Hematopoietic multipotent progenitor cell treated with erythropoietin and hydrocortisone succinate and interleukin-3 and kit ligand, for 6 days (in vitro differentiated cells): ENCODE measurements at places on chromosomes 12 and 14.

DNA sequence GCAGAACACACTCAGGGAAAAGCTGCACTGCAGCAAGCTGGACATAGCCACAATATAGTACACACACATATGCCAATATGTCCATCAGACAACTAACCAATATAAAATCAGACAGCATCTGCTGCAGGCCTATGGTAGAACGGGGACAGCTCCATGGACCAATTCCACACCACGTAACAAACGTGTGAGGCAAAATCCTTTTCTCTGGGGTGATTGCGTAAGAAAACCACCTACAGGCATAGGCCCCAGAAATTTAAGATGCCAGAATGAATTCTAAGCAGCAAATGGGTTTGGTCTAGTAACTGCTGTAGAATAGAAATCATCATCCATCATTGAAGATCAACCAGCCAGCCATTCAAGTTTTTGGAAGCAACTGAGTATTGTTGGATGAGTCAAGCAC lies 368.9 kb upstream of the TMPO start:
- no peak for DNase-seq

DNA sequence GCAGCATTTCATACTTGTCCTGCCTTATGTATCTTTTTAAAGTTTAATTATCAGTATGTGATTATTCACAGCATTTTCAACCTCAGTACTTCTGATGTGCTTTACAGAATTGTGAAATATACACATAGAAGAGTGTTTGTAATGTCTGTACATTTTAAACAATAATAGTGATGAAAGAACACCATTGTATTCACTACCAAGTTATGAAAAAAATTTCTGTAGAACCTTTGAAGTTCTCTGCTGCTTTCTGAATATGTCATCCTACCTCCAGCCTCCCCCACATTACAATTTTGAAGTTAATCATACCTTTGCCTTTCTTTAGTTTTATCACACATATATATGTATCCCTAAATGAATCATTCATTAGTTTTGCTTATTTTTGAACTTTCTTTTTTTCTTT lies 24.8 kb downstream of the FRMD6 start:
- no peak for DNase-seq

GRCh38 chr12:104055686-104056388 lies 5.8 kb upstream of the GLT8D2 start:
- no peak for DNase-seq

GRCh38 chr12:93427779-93428564 lies 13.8 kb downstream of the UBE2N start:
- DNase-seq = peak; percentile 42

DNA sequence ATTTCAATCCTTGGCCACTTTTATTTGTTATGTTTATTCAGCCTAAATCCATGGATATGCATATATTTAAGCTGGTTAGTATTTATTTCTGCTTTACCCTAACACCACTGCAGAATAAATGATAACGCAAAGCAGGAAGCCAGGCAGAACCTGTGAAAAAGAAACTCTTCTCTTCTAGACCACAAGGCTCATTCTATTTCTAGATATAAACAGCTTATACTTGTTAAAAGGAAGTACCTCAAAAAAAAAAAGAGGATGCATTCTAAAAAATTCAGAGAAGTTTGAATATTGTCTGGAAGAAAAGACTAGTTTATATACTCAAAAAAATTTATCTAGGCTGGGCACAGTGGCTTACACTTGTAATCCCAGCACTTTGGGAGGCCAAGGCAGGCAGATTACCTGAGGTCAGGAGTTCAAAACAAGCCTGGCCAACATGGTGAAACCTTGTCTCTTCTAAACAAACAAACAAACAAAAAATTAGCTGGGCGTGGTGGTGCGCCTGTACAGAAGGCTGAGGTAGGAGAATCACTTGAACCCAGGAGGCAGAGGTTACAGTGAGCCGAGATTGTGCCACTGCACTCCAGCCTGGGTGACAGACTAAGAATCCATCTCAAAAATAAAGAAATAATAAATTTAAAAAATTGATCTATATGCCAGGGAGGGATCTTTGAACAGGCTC lies 55.8 kb downstream of the GALNT4 start:
- peak; percentile 62 for DNase-seq

- no peak for DNase-seq
Observed at GRCh38 chr14:99626041-99626648, 18.8 kb upstream of the HHIPL1 start.

- no peak for DNase-seq
Observed at GRCh38 chr14:26963711-26964110, 365.9 kb upstream of the NOVA1 start.

DNA sequence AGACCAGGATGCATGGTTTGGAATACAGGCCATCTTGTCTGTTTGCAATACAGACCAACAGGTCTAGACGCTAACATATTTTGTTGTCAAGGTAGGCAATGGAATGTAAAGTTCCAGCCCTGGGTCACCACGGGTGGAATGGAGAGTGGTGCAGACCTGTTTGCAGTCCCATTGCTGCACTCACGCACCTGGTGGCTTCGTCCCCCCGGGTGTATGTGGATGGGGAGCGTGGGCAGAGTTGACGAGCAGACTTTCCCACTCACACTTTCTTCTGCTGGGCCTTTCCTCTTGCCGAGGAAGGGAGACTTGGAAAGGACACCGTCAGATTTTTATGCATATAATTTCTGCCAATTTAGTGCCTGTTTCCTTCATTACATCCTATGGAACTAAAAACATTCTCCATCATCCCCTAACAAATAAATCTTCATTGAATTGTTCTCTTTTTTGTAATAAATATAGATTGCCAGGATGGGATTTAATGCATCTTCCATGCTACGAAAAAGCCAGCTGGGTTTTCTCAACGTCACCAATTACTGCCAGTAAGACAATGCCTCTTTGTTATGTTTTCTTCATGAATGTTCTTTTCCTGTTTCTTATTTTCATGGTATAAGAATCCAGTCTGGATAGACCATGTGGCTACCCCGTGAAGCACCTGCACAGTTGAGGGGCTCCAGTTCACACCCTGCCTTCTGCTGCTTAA lies 15.2 kb downstream of the DCAF4 start:
- DNase-seq = no peak

- DNase-seq = no peak
Observed at GRCh38 chr14:78367355-78367754, 197.2 kb downstream of the NRXN3 start.

- DNase-seq = no peak
Observed at GRCh38 chr12:89645434-89645833, 63.2 kb downstream of the ATP2B1 start.

- peak; percentile 34 for DNase-seq
Observed at GRCh38 chr14:22168092-22168955, 420.7 kb downstream of the DAD1 start.

GRCh38 chr12:64714551-64714968 lies 44.6 kb downstream of the GNS start:
- DNase-seq = no peak

DNA sequence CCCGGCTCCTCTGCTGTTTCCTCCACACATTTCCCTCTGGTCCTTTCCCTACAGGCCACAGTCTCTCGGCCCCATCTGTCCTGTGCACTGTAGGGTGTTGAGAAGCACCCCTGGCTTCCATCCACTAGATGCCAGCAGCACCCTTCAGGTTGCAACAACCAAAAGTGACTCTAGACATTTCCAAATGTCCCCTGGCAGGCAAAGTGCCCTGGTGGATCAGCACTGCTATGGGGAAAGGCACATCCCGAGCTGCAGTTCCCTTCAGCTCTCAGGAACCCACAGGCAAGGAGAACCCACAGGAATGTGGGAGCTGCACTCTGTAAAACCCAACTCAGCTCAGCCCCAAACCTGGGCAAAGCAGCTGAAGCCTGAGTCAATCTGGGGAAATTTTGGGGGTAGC lies 77.0 kb downstream of the RBM19 start:
- no peak for DNase-seq

DNA sequence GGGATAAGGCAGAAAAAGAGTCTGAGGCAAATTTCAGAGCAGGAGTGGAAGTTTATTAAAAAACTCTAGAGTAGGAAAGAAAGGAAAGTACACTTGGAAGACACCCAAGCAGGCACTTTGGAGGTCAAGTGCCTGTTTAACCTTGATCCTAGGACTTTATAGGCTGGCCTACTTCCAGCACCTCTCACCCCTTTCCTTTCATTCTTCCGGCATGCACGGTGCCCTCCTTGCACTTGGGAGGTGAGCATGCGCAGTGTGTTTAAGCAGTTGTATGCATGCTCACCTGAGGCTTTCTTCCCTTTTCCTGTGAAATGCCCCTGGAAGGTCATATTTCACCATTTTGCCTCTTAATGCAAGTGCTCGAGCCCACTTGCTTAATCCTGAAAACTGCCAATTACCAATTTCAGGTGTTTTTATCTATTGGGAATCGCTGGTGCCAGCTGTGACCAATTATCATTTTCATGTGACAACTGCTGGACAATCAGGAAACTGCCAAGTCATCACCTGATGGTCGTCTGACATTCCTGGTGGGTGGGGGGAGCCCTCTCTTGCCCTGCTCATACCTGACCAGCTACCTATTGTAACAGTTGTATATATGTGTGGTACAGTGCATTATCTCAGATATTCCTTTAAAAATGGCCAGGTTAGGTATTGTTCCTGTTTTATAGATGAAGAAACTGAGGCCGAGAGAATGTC lies 53.5 kb downstream of the SUDS3 start:
- no peak for DNase-seq

- no peak for DNase-seq
Observed at GRCh38 chr12:12823811-12824210, 10.7 kb downstream of the DDX47 start.

DNA sequence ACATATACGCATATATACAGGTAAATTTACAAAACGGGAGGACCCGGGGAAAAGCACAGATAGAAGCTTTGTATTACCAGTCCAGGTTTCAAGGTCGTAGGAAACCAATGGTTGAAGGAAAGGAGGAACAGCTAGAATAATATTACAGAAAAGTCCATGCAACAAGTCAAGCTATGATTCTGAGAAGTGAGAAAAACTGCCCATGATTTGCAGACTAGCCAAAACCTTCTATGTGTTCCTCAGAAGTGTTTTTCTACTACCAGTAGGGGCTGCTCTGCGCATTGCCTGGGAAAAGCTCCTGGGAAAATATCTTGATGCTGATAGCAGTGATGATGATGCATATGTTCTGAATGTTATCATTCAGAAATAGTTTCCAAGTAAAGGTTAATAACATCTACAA lies 2.2 kb downstream of the PDZRN4 start:
- DNase-seq = peak; percentile 38

DNA sequence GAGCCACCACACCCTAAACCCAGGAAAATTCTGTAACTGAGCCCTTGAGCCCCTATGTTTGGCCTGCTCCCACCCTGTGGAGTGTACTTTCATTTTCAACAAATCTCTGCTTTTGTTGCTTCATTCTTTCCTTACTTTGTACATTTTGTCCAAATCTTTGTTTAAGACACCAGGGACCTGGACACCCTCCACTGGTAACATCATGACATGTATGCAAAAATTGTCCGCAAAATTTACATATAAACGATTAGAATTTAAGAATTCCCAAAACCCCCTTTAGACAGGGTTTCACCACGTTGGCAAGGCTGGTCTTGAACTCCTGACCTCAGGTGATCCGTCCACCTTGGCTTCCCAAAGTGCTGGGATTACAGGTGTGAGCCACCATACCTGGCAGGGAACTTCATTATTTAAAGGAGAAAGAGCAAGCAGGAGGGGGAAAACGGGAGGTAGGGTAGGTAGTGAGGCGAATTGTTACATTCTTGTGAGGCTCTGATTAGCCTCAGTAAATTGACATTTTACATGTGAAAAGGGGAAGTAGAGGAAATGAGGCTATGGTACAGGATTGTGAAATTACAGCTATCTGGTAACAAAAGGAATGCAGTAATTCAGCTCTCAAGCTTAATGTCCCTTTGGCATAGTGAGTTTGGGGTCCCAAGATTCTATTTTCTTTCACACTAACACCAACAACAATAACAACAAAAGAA lies 27.6 kb downstream of the TUBA1A start:
- DNase-seq = peak; percentile 61

GRCh38 chr12:121779422-121779895 lies 14.0 kb downstream of the RHOF start:
- no peak for DNase-seq

DNA sequence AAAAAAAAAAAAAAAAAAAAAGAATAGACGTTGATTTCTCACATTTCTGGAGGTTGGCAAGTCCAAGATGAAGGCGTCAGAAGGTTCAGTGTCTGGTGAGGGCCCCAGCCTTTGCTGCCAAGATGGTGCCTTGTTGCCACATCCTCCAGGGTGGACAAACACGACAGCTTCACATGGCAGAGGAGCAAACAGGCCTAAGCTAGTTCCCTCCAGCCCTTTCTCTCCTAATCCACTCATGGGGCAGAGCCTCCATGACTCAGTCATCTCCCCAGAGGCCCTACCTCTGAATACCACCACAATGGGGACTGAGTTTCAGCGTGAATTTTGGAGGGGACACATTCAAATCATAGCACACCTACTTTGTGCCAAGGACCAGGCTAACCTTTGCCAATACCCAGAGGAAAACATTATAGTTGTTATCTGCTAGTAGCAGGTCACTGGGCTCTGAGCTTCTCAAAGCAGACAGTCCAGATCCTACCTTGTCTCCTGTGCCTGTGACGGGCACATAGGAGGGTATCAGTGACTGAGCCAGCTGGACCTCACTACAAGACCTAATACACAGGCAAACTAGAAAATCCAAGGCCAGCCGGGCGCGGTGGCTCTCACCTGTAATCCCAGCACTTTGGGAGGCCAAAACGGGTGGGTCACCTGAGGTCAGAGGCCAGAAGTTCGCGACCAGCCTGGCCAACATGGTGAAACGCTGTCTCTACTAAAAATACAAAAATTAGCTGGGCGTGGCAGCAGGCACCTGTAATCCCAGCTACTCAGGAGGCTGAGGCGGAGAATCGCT lies 10.5 kb upstream of the BCL11B start:
- no peak for DNase-seq

DNA sequence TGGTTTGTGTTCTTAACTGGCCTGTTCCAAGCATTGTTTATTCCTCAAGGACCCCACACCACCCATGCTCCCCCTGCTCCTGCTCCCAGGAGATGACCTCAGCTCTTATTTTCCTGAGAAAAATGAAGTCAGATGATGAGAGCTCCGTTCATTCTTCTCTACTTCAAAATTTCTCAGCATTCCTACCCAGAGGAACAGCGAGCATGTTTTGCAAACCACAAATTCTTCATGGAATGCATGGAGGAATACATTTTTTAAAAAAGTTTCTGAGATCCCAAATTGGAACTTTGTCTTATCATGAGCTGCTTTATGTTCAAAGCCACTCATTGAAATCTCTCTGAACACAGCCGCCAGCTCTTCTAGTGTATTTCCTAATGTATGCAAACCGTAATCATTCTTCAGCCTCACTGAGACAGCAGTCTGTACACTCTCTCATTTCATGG lies 44.9 kb downstream of the SYNE2 start:
- DNase-seq = no peak

DNA sequence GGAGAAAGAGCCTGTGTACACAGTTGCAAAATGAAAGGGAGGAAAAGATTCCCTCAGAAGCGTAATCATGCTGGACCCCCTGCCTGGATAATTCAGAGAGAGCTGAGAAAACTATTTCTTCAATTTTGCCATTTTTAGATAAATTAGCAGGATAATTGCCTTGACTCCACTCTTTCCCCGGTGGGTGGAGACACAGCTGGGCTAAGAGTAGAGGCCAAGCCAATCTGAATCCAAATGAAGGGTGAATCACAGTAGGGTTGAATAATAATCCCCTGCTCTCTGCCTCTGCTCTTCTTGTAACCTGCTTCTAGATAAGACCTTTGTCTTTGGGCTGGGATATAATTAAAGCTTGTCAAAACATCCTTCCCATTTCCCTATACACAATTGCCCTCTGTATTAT lies 150.1 kb downstream of the CAPZA3 start:
- DNase-seq = no peak

- DNase-seq = no peak
Observed at GRCh38 chr12:104718304-104718929, 239.7 kb downstream of the SLC41A2 start.

- peak; percentile 72 for DNase-seq
Observed at GRCh38 chr14:106875503-106875902, 1349.1 kb downstream of the TMEM121 start.
